ENCODE measurements at places on chromosomes 6 and 20.

GRCh38 chr6:30957716-30958115 is 16.9 kb downstream of the MUCL3 start:
- no peak overlapping the region for H3K27ac ChIP-seq
- H3K27me3 ChIP-seq = no peaks in the 10 kb centered on the region
- H3K4me1 ChIP-seq = no peaks in the 10 kb centered on the region
- H3K4me3 ChIP-seq = no peak overlapping the region
- H3K36me3 ChIP-seq = no peaks in the 10 kb centered on the region
- no peak for DNase-seq

DNA sequence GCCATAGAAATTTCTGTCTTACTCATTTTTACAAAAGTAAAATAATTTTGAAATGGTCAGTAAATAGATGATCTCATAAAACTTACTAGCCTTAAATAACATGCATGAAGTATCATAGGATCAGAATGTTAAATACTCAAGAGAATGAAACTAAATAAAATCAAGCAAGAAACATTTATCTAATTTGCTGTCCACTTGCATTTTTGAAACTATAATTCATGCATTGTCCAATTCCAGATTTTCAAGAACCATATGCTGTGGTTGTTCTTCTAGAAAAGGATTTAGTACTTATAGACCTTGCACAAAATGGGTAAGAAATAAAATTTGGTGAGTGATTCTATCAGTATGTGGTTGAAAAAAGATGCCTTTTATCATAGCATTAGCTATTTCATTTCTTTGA is 107.0 kb downstream of the STXBP5 start:
- no peaks in the 10 kb centered on the region for H3K4me1 ChIP-seq
- no peak overlapping the region for H3K4me3 ChIP-seq
- no peaks in the 10 kb centered on the region for H3K36me3 ChIP-seq
- no peak for DNase-seq
- H3K27me3 ChIP-seq = no peaks in the 10 kb centered on the region

GRCh38 chr20:40606237-40606636 is 82.8 kb downstream of the MAFB start:
- H3K27ac ChIP-seq = no peak overlapping the region
- no peak for DNase-seq
- H3K4me3 ChIP-seq = no peak overlapping the region
- no peaks in the 10 kb centered on the region for H3K4me1 ChIP-seq
- no peaks in the 10 kb centered on the region for H3K27me3 ChIP-seq
- no peaks in the 10 kb centered on the region for H3K36me3 ChIP-seq

GRCh38 chr6:153135681-153136080 is 4.6 kb upstream of the RGS17 start:
- no peaks in the 10 kb centered on the region for H3K4me1 ChIP-seq
- DNase-seq = no peak
- H3K27ac ChIP-seq = no peak overlapping the region
- no peaks in the 10 kb centered on the region for H3K36me3 ChIP-seq
- no peaks in the 10 kb centered on the region for H3K27me3 ChIP-seq
- H3K4me3 ChIP-seq = no peak overlapping the region

GRCh38 chr20:59736366-59736765 is 132.0 kb downstream of the PHACTR3 start:
- no peaks in the 10 kb centered on the region for H3K36me3 ChIP-seq
- H3K4me1 ChIP-seq = no peaks in the 10 kb centered on the region
- no peak for DNase-seq
- H3K27me3 ChIP-seq = no peaks in the 10 kb centered on the region
- no peak overlapping the region for H3K27ac ChIP-seq
- no peak overlapping the region for H3K4me3 ChIP-seq
